ENCODE measurements at places on chromosomes 5 and 9.
A peak's percentile ranks its signal among the peaks of the same experiment; 100 is the strongest.

DNA sequence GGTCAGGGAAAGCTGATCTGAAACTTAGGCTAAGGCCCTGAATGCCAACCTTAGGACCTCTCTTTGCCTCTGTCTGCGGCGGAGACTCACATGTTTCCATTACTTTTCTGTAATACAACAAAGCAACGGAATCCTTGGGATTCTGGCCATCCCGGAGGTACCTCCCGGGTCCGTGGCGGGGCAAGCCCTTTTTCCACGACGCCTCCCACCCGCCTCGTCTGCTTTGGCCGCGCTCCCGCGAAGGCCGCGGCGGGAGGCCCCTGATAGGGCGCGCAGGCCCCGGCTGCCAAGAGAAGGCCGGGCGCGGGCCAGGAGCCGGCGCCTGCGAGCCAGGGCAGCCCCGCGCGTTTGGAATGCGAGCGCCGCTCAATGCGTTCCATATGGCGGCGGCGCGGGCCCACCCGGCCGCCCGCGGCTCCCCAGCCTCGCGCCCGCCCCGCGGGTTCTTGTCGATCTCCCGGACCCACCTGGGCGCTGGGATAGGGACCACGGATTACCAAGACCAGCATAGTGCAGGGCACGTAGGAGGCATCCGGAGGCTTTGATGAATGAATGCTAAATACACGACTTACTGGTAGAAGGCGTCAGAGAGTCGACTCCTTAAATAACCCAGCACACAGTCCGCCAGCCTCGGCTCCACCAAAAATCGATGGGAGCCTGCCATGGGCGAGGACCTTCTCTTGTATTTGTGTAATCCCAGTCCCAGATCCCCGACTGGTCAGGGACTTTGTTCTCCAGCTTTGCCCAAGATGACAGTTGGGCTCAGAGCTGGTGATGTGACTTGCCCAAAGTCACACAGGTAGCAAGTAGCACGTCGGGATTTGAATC lies 17.5 kb upstream of the PHF19 start:
- H3K4me3 ChIP-seq: no peak overlapping the region
- peak; percentile 22 for DNase-seq
- H3K27ac ChIP-seq: no peak overlapping the region

- H3K4me1 ChIP-seq: no peaks in the 10 kb centered on the region
- H3K27ac ChIP-seq: no peak overlapping the region
- no peaks in the 10 kb centered on the region for H3K36me3 ChIP-seq
- peaks cover 11% of the 10 kb centered on the region for H3K27me3 ChIP-seq
- no peak overlapping the region for H3K4me3 ChIP-seq
These were observed 81.1 kb downstream of the EGFLAM start for GRCh38 chr5:38339446-38339845.

GRCh38 chr9:10052916-10053315 lies 559.9 kb downstream of the PTPRD start:
- no peak overlapping the region for H3K27ac ChIP-seq
- no peaks in the 10 kb centered on the region for H3K4me1 ChIP-seq
- H3K4me3 ChIP-seq: no peak overlapping the region
- no peaks in the 10 kb centered on the region for H3K36me3 ChIP-seq
- no peaks in the 10 kb centered on the region for H3K27me3 ChIP-seq

- peaks cover 23% of the 10 kb centered on the region for H3K27me3 ChIP-seq
- H3K4me3 ChIP-seq: no peak overlapping the region
- H3K36me3 ChIP-seq: no peaks in the 10 kb centered on the region
- no peak overlapping the region for H3K27ac ChIP-seq
These were observed 6.1 kb upstream of the BARX1 start for GRCh38 chr9:93960971-93961841.

GRCh38 chr5:80962630-80963520 lies 2.7 kb downstream of the RASGRF2 start:
- peaks cover 15% of the 10 kb centered on the region for H3K27me3 ChIP-seq
- no peaks in the 10 kb centered on the region for H3K36me3 ChIP-seq
- no peaks in the 10 kb centered on the region for H3K4me1 ChIP-seq
- DNase-seq: no peak
- H3K4me3 ChIP-seq: no peak overlapping the region

DNA sequence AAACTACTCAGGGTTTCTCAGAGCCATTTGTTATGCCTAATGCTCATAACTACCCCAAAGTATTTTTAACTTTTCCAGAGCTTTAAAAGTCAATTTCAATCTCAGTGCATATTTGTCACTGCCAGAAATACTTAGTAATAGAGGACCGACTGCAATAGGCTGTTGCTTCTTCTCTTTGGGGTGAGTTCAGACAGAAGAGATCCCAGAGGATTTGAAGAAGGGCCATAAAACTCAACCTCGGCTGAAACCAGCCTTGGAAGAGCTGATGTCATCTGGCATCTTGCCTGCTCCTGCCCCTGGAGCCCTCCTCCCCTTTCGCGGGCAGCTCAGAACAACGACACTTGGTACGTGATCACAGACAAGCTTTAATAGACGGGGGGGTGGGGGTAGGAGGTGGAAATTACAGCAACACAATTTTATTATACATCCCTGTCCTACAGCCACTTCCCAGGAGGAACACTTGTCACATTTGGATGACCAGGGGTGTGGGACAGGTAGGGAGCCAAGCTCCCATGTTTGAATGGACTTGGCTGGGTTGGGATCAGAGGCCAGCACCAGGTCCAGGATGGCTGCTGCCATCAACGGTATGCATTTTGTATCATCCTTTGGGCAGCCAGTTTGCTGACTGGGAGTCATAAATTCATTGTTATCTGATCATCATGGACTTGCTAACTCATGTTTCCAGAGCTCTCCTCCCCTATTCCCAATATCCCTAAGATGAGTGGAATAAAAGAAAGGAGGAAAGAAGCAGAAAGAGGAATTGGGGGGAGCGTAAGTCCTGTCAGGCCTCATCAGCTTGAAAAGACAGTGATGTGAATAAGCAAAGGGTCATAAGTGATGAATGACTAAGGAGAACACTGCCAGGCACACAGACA lies 186.6 kb upstream of the PANK3 start:
- H3K27ac ChIP-seq: no peak overlapping the region
- no peaks in the 10 kb centered on the region for H3K4me1 ChIP-seq
- no peaks in the 10 kb centered on the region for H3K36me3 ChIP-seq
- peaks cover 37% of the 10 kb centered on the region for H3K27me3 ChIP-seq
- no peak overlapping the region for H3K4me3 ChIP-seq

Measured in K562 (cell line).